ENCODE measurements at places on chromosomes 2 and 18. TPM values are rescaled to one million over a fixed set of nuclear protein-coding genes. Genes with fewer than 3 reads are reported as not detected.

DNA sequence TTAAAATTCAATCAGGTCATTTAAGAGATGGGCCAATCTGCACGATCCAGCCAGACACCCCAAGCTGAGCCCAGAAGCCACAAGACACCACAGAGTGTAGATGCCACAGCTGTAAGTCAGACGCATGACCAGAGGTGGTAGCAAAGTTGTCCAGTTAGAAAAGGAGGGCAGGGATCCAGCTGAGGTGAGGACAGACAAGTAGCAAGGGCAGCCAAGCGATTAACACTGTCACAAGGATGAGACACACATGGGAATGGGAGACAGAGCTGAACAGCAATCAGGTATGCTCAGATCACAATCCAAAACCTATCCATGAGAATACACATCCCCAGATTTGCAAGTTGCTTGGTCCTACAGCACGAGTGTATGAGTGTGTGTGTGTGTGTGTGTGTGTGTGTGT lies 143.4 kb upstream of the STK17B start:
- no peak for DNase-seq
- no peaks in the 10 kb centered on the region for H3K4me1 ChIP-seq
- no peak overlapping the region for H3K27ac ChIP-seq
- no peak overlapping the region for H3K4me3 ChIP-seq
- H3K27me3 ChIP-seq: no peaks in the 10 kb centered on the region

- no peaks in the 10 kb centered on the region for H3K27me3 ChIP-seq
- H3K4me3 ChIP-seq: no peak overlapping the region
- H3K27ac ChIP-seq: no peak overlapping the region
- DNase-seq: no peak
Observed at GRCh38 chr2:237109421-237109934, 23.8 kb downstream of the COPS8 start.

DNA sequence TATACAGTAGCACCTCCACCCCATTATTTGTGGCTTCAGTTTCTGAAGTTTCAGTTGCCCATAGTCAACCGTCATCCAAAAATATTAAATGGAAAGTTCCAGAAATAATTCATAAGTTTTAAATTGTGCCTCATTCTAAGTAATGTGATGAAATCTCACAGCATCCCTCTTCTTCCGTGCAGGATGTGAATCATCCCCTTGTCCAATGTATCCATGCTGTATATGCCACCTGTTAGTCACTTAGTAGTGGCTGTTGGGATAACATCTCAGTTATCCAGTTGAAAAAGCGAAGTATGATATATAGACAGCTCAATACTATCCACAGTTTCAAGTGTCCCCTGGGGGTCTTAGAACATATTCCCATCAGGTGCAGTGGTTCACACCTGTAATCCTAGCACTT lies 119.1 kb upstream of the OTX1 start:
- H3K4me1 ChIP-seq: no peaks in the 10 kb centered on the region
- H3K27me3 ChIP-seq: no peaks in the 10 kb centered on the region
- H3K4me3 ChIP-seq: no peak overlapping the region
- DNase-seq: no peak
- H3K27ac ChIP-seq: no peak overlapping the region

DNA sequence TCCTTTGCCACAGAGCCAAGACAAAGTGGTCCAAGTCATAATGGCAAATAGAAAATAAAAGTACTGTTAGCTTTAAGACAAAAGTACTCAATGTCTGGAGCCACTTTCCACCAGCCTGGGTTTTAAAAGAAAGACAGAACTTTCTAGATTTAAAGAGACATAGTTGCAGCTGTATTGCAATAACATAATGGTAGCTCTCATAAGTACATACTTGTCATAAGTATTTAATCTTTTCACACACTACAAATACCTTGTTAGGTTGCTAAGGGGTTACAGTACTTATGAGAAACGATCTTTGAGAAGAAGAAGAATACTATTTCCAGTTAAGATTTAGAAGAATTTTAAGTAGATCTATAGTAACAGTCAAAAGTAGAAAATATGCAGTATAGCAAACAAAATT lies 28.9 kb upstream of the AQP4 start:
- no peaks in the 10 kb centered on the region for H3K27me3 ChIP-seq
- no peak overlapping the region for H3K4me3 ChIP-seq
- H3K4me1 ChIP-seq: no peaks in the 10 kb centered on the region
- no peak for DNase-seq
- no peaks in the 10 kb centered on the region for H3K36me3 ChIP-seq
- H3K27ac ChIP-seq: no peak overlapping the region

DNA sequence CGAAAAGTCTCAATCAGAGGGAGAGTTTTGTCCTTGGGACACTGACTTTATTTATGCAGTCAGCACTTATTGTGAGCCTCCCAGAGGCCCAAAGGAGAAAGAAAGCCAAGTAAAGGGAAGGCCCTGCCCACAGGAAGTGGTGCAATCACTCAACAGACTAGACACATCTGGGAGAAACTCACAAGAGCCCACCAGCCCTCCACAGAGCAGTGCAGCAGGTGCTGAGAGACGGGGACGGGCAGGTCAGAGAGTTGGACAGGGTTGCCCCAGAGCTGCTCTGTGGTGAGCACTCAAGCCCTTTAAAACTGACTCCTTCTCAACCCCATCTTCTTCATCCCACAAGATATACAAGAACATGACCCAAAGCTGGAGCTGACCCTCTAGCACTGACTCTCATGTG lies 96.0 kb downstream of the TFCP2L1 start:
- no peak overlapping the region for H3K4me3 ChIP-seq
- no peaks in the 10 kb centered on the region for H3K27me3 ChIP-seq
- no peaks in the 10 kb centered on the region for H3K4me1 ChIP-seq
- no peak overlapping the region for H3K27ac ChIP-seq
- DNase-seq: no peak

- no peaks in the 10 kb centered on the region for H3K36me3 ChIP-seq
- H3K27me3 ChIP-seq: no peaks in the 10 kb centered on the region
- H3K27ac ChIP-seq: no peak overlapping the region
- H3K4me3 ChIP-seq: no peak overlapping the region
Observed at GRCh38 chr18:76315722-76316230, 179.3 kb downstream of the ZNF516 start.

DNA sequence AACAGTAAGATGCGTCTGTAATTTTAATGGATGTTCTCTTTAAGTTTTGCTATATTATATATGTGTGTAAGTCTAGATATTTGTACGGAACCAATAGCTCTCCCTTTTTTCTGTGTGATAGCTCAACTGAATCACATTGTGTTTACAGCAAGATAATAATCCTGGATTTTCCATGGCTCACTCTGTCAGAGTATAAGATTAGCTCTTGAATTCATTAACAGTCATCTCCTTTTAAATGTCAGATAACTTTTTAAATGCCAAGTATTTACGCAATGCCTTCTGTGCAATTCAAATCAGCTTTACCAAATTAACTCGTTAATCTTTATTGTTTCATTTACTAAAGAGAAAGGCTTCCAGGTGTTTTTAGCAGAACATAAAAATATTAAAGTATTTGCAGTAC lies 76.9 kb downstream of the KIAA2012 start:
- H3K27ac ChIP-seq: no peak overlapping the region
- no peak for DNase-seq
- no peaks in the 10 kb centered on the region for H3K4me1 ChIP-seq
- H3K36me3 ChIP-seq: no peaks in the 10 kb centered on the region

DNA sequence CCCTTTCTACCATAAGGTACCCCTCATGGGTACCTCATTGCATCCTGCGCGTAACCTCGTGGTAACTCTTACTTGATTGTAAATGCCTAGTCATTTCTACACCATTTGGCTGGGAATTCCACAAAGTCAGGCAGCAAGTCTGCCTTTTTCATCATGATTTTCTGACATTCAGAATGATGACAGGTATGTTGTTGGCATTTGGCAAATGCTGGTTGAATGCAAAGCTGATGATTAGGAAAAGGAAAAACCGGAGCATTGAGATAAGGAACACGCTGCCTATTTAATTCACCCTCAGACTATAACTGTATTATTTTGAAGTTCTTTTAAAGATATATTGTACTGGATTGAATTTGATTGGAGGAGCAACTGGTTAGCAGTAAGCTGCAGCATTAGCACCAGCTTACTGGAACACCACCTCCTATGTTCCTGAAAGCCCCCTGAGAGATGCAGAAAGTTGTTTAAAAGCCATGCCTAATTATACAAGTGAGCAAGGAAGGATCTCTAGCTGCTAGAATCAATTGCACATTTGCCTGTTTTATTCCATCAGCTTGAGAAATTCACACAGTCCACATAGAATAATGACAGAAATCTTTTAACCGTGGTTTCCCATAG lies 520.1 kb downstream of the LRP1B start:
- no peak for DNase-seq
- no peak overlapping the region for H3K27ac ChIP-seq
- H3K36me3 ChIP-seq: no peaks in the 10 kb centered on the region
- no peaks in the 10 kb centered on the region for H3K4me1 ChIP-seq

DNA sequence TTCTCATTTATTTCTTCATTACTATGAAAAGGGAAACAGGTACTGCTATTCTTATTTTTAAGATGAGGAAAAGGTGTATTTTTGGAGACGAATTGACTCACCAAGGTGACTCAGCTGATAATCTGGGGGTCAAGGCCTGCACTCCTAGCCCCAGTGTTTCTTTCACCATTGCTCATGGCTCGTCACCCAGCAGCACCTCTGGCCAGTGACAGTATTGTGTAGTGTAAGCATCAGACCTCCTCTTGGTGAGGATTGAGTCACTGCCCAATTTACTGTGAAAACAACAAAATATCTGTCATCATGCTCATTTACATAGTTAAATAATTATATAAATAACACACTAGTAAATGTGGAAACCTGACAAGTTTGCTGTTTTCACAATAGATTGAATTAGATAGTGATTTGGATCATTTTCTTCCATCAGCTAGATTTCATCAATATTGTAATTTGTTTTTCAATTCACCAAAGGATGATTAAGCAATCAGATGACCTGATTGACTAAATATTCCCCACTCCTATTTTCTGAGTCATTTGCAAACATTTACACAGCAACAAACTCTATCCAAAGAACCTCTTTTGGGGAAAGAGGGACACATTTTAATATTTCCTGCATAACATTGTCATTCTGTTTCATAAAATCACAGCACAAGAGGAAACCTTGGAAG lies 492.8 kb upstream of the RAB12 start:
- no peak for DNase-seq
- H3K4me3 ChIP-seq: no peak overlapping the region
- no peaks in the 10 kb centered on the region for H3K27me3 ChIP-seq
- H3K4me1 ChIP-seq: no peaks in the 10 kb centered on the region

DNA sequence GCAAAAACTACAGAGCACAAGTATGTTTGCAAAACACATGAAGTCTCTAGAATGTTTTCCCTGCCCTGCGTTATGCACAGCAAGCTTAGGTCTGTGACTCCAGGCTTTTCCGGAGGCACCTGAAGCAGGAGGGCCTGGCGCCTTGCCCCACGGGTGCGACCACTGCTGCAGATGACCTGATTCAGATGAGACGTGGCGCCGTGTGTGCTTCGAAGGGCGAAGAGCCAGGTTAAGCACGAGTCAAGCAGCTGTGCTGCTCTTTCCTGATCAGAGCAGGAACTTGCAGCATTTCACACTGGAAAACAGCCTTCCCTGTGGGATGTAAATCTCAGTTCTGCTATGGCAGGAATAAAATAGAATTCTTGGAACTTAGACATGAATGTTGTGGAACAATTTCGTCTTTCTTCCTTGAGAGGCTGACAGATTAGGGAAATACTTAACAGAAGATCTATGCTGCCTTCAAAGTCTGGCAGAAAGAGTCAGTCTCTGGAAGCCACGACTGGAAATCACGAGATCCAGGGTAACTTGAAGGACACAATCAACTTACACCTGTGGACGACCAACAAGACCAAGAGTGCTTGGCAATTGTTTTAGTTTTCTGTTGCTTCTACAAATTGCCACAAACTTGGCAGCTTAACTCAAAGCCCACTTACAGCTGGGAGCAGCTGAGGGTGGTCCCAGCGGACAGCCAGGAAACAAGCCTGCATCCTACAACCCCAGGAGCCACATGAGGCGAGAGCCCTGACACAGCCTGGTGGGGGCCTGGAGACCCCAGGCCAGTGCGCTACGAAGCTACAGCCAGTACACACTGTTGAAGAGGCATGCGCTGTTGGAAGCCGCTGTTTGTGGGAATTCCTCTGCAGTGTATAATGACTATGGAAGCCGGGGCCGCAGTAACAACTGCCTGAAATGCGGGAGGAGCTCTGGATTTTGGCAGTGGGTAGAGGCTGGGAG lies 42.9 kb downstream of the EIPR1 start:
- H3K4me3 ChIP-seq: no peak overlapping the region
- no peak overlapping the region for H3K27ac ChIP-seq
- DNase-seq: no peak
- H3K4me1 ChIP-seq: no peaks in the 10 kb centered on the region

DNA sequence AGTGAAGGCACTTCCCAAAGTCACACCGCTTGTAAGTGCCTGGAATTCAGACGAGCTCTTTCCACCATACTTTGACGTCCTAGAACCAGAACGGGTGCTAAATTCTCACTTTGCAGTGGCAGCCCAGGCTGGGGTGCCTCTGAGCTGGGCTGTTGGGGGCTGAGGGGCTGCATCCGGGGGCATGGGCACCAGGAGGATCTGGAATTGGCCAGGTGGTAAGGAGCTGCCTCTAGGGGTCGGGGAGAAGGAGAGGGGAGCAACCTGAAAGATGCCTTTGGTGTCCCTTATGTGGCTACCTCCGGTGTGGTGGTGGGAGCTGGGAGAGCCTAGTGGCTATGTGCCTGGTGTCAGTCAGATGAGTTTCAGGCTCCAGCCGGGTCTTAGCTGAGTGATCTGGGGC lies 7.1 kb downstream of the ATOH8 start:
- DNase-seq: no peak
- H3K27ac ChIP-seq: no peak overlapping the region
- peaks cover 15% of the 10 kb centered on the region for H3K27me3 ChIP-seq
- no peak overlapping the region for H3K4me3 ChIP-seq
- no peaks in the 10 kb centered on the region for H3K36me3 ChIP-seq
- H3K4me1 ChIP-seq: peaks cover 10% of the 10 kb centered on the region

DNA sequence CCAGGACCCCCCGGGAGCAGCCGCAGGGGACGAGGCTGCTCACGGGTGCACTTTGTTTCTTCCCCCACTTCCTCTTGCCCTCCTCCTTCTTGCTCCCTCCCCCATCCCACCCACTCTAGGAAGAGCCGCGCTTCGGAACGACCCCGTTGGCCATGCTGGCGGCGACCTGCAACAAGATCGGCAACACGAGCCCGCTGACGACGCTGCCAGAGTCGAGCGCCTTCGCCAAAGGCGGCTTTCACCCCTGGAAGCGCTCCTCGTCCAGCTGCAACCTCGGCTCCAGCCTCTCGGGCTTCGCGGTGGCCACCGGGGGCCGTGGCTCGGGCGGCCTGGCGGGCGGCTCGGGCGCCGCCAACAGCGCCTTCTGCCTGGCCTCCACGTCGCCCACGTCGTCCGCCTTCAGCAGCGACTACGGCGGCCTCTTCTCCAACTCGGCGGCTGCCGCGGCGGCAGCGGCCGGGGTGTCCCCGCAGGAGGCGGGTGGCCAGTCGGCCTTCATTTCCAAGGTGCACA lies 1.3 kb downstream of the SP9 start:
- H3K36me3 ChIP-seq: no peaks in the 10 kb centered on the region
- H3K4me1 ChIP-seq: peaks cover 78% of the 10 kb centered on the region

- H3K4me3 ChIP-seq: no peak overlapping the region
- H3K27ac ChIP-seq: no peak overlapping the region
- no peak for DNase-seq
- peaks cover 11% of the 10 kb centered on the region for H3K4me1 ChIP-seq
- no peaks in the 10 kb centered on the region for H3K36me3 ChIP-seq
- no peaks in the 10 kb centered on the region for H3K27me3 ChIP-seq
Observed at GRCh38 chr2:102436323-102436722, 13.4 kb downstream of the IL18RAP start.

The UGT1A10 gene
- total RNA-seq: not detected

The COBLL1 gene
- total RNA-seq: 234 TPM

The C1QL2 gene
- total RNA-seq: not detected

The TMEM247 gene
- not detected for total RNA-seq

The CPLX4 gene
- total RNA-seq: not detected

The NOP58 gene
- total RNA-seq: 136 TPM

The EGR4 gene
- total RNA-seq: 0.30 TPM

The CCDC74B gene
- 1.4 TPM for total RNA-seq

The LRRTM1 gene
- total RNA-seq: not detected

The IL18RAP gene
- total RNA-seq: 1.4 TPM

The STAT4 gene
- total RNA-seq: 62.1 TPM

Data from B cell (primary cell).